Dorsolateral prefrontal cortex (tissue), 122 donors: ENCODE measurements at places on chromosomes 2 and 18.

DNA sequence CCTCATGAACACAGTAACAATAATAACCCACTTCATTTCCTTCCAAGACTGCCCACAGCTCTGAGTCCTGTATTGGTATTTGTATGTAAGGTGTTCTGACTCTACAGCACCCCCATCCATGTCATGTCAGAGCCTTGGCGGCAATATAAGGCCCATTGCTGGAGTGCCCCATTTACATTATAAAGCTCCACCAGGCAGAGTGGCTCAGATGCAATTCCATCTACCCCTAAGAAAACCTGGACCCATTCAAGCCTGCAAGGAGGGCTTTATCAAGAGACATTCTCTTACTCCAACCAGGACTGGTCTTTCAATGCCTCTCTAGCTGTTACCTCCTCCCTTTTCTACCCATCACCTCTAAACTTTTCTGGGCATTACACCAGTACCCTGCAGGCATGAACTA is 101.6 kb downstream of the ANTXR1 start:
- no peak for DNase-seq

DNA sequence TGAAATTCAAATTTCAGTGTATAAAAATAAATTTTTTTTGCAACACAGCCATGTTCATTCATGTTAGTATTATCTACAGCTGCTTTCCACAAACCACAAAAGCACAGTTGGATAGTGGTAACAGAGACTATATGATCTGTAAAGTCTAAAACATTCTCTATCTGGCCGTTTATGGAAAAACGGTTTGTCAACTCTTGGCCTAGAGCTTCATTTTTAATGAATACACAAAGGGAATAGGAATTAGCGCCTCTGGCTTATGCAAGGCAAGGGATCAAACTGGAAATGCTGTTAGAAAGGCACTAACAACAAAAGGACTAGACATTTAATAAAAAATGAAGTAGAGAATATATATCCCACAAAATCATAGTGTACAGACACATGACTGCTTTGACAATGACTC is 211.9 kb downstream of the EXOC6B start:
- DNase-seq = no peak

- no peak for DNase-seq
Measured at GRCh38 chr2:236550701-236551465, 18.7 kb upstream of the ACKR3 start.

DNA sequence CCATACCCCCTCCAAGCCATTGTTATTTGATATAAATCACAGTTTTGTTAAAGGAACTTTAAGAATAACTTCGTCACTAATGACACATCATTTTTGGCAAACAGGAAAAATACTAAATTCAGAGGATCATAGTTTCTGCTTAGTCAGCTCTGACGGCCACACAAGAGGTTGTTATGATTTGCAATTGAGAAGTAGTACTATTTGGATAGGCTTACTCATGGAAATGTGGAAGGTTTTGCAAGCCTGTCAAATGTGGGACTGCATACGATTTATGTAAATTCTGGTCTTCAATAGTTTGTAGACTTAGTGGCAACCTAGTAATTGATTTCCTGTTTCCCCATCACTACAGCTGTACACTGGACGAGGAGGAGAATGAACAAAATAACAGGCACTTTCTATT is 108.1 kb downstream of the ARHGEF33 start:
- DNase-seq = no peak

GRCh38 chr2:48189552-48190228 is 283.4 kb upstream of the FBXO11 start:
- no peak for DNase-seq
